ENCODE measurements at places on chromosomes 16 and 17.

DNA sequence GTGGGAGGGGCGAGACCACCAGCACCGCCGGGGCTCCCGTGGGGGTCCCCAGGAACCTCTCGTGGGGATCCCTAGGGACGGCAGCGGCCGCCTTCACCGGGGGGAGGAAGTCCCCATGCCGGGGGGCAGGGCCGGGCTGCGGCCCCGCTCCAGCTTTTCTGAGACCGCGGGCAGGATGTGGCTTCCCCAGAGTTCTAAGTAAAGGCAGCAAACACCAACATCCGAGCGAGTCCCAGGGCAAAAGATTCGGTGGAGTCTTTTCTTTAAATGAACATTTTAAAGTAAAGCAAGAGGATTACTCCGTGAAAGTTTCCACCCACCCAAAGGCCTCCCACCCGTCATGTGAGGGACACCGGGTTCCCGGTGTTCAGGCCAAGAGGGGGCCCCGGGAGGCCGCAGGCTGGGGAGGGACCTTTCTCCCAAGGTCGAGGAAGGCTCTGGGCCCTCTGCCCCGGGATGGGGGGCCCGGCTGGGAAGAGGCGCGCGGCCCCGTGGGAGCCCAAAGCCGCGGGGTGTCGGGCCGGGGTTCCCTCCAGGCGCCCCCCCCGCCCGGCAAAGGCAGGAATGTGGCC, 137.2 kb upstream of the RPH3AL start:
- peak; percentile 38 for DNase-seq

- DNase-seq = no peak
These were observed 46.2 kb downstream of the MYH3 start for GRCh38 chr17:10610884-10611283.

- no peak for DNase-seq
These were observed 52.5 kb downstream of the BCL7C start for GRCh38 chr16:30841332-30841731.

DNA sequence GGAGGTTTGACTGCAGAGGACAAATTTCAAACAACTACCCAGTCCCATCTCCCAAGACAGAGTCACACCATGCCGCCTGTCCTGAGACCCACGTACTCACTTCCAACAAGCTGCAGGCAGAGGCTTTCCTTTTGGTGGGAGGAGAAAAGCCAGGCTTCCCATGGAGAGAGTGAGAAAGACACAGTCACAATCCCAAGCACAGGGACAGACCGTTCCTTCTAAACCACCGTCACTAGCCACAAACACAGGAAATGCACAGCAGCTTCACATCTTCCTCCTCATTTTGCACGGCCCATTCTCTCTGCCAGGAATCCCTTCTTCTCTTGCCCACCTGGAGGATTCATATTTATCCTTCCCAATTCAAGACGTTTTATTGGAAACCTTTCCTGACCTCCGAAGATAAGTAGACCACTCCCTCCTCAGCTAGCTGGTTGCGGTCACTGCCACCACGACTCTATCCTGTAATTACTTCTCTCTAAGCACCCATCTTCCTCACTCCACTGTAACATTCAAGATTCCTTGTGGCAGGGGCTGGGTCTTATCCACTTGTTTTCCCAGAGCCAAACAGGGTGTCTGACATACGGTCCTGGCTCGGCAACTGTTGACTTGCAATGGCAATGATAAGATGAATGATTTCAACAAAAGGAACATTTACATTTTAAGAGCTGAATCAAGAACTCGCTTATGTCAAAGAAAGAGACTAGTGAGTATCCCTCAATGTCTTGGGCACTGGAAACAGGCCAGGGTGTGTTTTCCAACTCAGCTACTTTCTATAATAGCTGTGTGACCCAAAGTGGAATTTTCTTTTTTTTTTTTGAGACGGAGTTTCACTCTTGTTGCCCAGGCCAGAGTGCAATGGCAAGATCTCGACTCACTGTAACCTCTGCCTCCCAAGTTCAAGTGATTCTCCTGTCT, 87.6 kb downstream of the XYLT1 start:
- peak; percentile 34 for DNase-seq

GRCh38 chr16:7013990-7014389, 318.7 kb upstream of the RBFOX1 start:
- no peak for DNase-seq
